ENCODE measurements at places on chromosomes 7 and 10.

- no peak for DNase-seq
Observed at GRCh38 chr7:106807474-106807873, 57.6 kb upstream of the PIK3CG start.

DNA sequence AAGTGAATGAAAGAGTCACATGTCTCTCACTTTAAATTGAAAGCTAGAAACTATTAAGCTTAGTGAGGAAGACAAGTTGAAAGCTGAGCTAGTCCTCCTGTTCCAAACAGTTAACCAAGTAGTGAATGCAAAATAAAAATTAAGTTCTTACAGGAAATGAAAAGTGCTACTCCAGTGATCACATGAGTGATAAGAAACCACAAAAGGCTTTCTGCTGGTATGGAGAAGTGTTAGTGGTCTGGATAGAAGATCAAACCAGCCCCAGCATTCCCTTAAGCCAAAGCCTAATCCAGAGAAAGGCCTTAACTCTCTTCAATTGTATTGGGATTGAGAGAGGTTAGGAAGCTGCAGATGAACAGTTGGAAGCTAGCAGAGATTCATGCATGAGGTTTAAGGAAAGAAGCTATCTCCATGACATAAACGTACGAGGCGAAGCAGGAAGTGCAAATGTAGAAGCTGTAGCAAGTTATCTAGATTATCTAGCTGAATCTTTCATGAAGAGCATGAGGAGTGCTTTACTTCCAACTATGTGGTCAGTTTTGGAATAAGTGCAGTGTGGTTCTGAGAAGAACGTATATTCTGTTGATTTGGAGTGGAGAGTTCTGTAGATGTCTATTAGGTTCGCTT lies 261.6 kb downstream of the MDFIC start:
- no peak for DNase-seq

DNA sequence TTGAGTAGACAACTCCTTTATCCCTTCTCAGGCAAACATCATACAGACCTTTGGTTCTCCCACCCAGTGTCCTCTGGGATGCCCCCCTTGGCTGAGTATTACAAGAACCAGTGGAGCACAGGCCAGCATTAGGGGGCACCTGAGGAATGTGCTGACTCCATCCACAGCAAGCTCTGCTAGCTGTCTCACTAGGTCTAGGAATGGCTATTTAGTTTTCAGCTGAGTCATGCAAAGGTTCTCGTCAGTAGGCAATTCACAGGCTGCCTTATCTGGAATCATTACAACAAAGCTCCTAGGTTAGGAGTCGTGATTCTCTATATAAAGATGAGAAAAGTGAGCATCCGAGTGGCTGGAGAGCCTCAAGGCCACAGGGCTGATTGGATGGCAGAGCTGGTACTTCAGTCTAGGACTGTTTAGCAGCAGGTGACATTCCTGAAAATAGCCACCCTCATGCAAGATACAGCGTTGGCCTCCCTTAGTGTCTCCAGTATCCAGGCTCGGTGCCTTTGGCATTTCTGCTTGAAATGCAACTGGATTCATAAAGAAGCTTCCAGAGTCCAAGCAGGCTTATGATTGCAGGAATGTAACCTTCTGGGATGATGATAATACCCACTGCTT lies 75.8 kb downstream of the CDCA7L start:
- DNase-seq = no peak

DNA sequence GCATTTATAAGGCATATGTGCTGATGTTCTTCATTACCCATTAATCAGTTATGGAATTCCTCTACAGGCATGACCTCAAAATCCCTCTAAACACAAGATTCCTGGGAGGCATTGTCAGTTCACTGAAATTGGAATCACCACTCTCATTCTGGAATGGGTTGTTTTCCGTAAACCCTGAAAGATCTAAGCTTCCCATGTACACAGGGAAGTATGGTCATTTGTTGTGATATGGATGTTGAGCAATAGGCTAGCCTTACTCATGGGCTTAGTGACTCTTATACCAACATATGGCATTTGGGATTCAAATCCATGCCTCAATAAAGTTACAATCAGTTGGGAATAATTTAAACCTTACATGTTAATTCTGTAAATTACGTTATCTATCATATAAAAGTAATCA lies 258.0 kb downstream of the XPNPEP1 start:
- DNase-seq = no peak

- DNase-seq = no peak
Observed at GRCh38 chr7:48110868-48111267, 21.8 kb downstream of the UPP1 start.

- DNase-seq = no peak
Observed at GRCh38 chr10:124993736-124994451, 52.0 kb downstream of the ZRANB1 start.

DNA sequence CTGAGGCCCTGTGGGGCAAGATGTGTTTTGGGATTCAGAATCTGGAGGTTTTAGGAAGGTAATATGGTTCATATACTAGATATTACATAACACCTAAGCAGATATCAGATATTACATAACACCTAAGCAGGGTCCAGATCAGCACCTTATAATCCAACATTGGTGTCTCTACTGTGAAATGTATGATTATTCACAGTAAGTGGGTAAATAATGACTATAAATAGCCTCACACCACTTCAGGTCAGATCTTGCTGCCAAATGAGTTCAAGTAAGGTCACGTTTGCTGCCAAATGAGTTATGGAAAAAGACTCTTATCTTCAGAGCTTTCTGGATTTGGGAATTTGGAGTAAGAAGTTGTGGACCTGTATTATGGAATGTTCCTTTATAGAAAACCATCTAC lies 14.6 kb downstream of the ADRB1 start:
- no peak for DNase-seq

DNA sequence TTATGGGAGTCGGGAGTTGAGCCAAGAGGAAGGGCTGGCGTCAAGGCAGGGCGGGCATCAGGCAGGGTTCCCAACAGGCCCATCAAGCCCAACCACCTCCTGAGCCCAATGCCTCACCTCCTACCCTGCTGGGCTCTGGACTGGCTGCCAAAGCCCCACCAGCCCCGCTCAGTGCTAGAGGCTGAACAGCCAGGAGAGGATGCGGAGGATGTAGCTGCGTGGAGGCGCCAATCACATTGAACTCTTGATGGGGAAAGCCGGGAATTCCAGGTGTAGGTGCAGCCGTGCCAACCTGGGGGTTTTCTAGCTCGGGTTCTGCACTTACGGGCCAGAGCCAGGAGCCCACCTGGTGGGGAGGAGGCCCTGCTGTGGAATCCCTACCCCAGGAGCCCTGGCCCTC lies 12.9 kb downstream of the ATP5MF start:
- no peak for DNase-seq

DNA sequence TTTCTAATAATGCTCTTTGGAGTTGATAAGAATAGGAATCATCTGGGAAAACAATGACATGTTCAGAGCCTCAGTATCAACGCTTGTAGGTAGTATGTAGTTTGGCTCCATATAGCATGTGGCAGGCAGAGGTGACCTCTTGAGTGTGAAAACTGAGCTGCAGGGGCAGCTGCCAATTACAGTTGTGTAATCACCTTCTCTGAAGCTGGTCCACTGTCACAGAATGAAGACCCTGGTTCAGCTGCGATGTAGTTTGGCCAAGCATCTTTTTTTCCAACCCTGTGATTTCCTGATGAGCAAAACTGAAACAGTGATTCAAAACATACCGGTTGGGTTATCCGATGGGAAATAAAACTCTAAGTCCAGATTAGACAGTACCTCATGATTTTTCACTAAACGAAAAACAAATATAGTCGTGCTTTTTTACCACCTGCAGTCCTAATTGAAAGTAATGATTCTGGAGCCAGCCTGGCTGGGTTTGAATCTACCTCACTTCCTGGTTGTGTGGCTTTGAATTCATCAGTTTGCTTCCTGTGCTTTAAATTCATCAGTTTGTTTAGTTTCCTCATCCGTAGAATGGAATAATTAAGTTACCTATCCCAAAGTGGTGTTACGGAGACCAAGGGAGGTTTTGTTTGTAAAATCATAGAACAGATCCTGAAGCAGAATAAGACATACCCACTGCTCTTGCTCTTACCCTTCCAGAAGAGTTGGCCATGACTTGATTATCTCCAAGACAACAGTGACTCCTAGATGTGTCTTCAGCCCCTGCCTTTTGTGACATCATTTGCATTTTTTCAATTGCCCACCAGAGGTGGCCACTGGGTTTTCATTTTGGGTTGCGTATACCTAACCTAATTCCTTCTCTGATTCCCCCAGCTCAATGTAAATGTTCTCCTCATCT lies 87.4 kb downstream of the CELF2 start:
- no peak for DNase-seq

DNA sequence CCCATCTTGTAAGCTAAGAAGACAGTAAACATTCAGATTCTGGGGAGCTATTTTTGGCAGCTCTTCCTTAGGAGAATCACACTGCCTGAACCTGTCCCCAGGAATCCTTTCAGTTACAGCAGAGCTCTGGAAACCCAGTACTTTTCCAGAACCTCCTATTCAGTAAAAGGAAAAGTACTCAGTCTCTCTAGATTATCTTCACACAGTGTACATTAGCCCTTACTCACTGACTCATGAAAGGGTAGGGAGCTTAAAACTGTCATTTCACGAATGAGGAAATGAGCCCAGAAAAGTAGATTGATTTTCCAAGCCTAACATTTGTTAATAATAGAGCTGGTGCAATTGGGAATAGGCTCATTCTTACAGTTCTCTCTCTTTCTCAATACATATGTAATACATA lies 3.9 kb upstream of the CNNM1 start:
- no peak for DNase-seq

- no peak for DNase-seq
Observed at GRCh38 chr7:39623732-39624441, 515 bp downstream of the RALA start.

- no peak for DNase-seq
Observed at GRCh38 chr10:24324651-24325050, 115.7 kb downstream of the KIAA1217 start.

DNA sequence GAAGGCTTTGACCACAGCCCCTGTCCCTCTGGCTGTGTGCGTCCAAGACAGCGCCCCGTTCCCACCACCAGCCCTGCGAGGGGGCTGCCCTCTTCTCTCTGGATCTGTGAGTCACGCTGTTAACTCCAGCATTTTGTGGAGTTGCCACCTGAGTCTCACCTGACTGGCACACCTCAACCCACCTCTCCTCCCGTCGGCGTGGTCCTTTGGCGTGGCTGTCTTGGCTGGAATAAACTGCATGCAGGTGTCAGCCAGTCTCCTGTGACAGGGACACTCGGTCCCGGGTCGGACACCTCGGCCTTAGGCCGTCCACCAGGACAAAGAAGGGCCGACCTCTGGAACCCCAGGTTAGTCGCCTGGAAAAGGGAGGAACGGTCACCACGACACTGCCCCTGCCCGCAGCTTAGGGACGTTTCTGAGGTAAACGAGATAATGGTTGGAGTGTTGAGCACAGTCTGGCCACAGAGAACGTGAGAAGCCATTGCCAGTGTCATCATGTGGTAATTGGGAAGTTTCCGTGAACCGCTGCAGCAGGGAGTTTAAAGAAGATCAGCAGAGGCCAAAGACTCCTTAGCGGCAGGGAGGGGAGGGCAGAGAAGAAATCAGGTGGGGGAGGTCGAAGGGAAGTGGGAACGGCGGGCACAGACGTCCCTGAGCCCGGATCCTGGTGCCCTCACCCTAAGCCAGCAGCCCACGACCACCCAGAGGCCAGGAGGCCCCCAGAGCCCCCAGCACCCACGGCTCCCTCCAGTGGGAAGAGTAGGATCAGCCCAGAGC lies 73.6 kb upstream of the FAM20C start:
- no peak for DNase-seq

DNA sequence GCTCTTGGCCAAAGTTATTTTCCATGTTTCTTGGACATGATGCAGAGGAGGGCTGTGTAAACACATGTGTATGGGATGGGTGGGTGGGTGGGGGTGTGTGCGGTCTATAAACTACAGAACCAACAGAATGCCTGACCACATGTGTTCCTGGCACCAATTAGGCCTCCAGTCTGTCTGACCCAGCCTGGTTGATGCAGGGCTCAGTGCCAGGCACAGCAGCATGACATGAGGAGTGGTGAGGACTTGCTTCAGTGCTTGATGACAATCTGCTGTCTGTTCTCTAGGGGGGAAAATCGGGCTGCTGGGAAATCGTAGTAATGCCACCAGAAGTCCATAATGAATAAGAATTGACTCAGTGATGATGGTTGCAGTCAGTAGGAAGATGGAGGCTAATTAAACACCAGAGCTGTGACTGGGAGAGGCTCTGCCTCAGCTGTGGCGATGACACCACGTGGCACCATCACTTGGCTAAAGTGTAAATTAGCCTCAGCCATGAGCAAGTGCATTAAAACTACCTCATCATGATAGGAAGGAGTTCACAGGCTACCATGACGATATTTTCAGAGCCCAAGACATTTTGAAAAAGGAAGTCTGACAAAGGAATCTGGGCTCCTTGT lies 260.1 kb upstream of the PODXL start:
- DNase-seq = no peak
